Fibroblast of skin of right quadriceps (primary cell): ENCODE measurements at places on chromosomes 3 and 15.

DNA sequence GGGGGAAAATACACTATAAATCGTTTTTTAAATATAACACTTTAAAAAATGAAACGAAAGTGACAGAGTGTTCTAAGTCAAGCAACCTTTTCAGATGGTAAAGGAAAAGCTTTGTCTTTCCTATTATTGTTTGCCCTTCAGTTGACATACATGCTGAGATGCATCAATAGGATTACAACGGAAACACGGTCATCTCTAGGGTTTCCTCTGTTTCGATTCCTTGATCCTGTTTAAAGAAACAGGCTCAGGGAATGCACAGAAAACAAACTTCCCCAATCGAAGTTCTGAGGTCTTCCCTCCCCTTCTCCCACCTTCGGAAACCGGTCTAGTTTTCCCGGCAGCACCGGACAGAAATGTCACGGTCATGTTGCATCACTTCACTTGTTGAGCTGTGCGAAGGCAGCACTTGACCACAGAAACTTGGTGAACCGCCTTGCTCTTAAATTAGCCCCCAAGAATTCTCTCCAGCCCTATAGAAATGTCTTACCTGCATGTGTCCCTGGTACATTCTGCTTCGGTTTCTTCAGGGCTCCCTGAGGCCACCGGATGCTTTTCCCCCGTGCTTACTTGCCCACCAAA lies 556 bp downstream of the PEX5L start:
- DNase-seq = peak; percentile 0

GRCh38 chr3:127090218-127091160 lies 102.4 kb upstream of the PRR23E start:
- DNase-seq = no peak

- peak; percentile 39 for DNase-seq
Observed at GRCh38 chr3:98812851-98813374, 49.8 kb downstream of the ST3GAL6 start.

- no peak for DNase-seq
Observed at GRCh38 chr3:197430502-197430901, 125.3 kb downstream of the BDH1 start.

DNA sequence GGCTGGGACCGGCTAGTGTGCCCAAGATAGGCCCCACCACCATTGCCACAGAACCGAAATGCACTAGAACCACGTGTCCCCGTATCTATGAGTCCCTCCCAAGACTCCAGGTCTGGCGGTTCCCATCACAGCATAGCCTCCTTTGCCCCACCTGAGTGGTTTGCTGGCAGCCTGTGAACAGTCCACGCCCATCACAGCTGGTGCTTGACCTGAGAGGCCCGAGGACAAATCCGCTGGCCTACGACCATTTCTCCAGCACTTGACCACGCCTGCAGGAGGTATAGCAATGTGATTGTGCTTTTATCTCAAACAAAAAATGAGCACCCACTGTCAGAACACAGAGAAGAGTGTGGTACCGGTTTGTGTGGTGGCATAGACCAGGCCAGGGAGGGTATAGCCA lies 736.7 kb upstream of the GBE1 start:
- no peak for DNase-seq

- peak; percentile 64 for DNase-seq
Observed at GRCh38 chr3:181700168-181701087, 11.3 kb upstream of the SOX2 start.

- DNase-seq = peak; percentile 21
Observed at GRCh38 chr15:42059661-42060476, 34.5 kb downstream of the PLA2G4D start.

DNA sequence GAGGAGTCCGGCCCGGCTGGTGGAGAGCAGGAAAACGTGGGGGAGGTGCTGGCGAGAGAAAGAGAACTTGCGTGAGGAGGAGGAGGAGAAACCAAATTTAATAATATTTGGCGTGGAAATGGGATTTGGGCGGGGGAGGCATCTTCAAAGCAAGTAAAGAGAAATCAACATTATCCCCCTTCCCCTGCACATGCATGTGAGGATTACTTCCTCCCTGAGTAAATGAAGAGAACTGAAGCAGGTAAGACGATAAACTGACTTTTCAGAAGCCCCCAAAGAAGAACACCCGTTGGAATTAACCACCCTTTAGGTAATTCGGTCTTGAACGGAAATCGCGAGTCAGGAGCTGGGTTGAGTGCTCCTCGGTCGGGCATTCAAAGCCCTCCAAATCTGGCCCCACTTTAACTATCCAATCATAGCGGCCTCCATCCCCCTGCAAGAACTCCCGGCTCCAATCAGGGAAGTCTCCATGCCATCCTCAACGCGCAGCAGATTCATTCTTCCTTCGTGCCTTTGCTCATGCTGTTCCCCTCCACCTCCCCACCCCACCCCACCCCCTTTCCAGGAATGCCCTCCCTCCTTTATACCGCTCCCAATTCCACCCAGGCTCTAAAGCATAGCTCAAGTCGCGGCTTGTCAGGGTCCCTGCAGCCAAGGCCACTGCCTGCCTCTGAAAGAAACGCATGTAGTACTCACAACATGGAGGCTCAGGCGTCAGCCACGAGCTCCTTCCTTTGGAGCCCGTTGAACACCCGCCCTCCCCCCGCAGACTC lies 545 bp upstream of the RFX7 start:
- peak; percentile 89 for DNase-seq

DNA sequence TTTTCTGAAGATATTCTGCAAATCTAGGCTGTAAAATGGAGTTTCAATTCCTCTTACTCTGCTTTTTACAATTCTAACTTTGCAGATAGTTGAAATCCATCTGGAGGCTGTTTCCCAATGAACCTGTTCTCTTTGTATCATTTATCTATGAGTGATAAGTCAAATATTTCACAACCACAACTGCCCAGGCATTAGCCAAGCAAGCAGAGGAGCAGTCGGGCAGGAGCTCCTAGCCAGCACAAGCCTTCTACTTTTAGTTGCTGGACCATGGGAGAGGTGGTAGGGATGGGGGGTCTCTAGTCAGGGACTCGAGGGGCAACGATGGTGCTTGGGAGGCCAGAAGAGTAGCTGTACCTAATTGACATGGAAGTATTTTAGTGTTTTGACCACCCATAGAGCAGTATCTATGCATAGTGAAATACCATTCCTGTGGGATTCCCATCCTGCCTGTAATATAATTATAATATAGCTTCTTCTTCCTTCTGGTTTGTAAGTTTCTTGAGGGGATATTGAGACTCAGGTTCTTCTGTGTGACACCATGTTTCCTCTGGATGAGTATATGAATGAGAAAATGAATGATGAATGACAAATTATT lies 353.5 kb upstream of the IL12A start:
- DNase-seq = peak; percentile 29

DNA sequence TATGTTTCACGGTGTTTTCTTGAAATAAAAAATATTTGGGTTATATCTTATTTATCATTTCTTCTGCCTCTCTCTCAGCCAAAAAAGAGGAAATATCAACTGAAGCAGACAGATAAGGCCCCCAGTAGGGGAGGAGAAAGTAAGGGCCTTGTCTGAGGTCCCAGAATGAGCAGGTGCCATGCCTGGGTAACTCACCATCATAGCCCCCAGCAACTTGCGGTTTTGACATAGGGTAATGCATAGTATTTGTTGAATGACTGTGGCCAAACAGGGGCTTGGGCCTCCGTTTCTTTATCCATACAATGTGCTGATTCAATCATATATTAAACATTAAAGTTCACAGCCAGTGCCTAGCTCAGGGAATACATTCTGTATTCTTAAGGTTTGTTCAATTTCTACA lies 119.6 kb downstream of the ABI3BP start:
- DNase-seq = no peak

DNA sequence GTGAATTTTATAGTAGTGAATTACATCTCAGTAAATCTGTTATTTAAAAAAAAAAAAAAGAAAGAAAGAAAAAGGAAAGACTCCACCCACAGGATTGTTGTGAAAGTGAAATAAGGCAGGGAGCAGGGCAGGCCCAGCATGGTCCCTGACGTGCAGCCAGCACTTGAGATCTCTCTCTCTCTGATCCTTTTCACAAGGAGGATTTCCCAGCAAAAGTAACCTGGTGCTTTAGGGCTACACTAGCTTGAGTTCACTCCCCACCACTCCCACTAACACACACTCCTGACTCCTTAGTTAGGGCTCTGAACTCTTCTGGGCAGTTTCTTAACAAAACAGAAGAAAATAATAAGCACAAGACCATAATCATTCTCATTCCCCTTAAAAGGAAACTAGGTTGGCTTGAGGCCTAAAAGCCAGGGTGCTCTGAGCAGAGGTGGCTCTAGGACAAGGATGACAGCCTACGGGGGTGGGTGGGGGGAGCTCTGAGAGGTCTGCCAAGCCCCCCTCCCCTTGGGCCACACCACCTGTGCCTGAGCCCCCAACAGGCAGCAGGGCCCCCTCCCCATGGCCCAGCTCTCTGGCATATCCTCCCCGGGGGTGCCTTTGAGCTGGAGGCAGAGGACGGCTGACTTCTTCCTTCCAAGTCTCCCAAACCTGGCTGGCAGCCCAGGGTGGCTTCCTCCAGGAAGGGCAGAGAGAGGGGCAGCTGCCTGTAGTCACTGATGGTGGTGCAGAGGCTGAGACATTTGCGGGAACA lies 856 bp downstream of the TMEM40 start:
- DNase-seq = peak; percentile 48

- DNase-seq = no peak
Observed at GRCh38 chr15:74610302-74610951, 5.2 kb upstream of the CLK3 start.

DNA sequence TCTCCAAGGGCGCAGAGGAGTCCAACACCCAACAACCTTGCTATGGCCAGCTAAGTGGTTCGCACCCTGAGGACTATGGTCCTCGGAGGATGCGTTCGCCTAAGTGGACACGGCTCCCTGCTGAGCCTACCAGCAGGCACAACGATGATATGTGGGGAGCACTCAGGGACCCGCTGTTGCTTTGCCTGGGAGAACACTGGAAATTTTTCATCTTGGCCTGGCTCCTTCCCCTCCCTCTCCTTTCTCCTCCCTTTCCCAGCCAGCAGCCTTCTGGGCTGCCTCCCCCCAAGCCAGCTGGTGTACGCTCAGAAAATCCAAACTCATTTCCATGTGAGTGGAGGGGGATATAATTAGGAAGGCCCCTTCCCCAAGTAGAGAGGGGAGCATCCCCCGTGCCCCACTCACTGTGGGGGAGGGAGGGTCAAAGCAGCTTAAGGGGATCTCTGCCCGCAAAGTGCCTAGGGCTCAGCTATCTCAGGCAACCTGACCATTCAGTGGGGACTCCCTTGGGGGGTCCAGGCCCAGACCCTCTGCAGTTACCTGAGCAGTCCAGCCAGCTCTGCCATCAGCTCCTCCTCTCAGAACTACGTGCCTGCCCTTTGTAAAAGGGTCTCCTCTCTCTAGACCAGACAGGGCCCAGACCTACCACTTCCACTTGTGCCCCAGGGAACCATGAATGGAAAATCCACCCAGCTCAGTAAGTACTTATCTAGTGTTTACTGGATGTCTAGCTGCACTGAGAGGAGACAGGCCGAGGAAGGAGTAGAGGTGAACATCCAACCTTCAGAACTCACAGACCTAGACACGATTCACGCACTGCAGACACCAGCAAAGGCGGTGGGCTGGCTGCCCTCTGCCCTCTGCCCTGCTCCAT lies 742 bp upstream of the SEMA7A start:
- peak; percentile 25 for DNase-seq

DNA sequence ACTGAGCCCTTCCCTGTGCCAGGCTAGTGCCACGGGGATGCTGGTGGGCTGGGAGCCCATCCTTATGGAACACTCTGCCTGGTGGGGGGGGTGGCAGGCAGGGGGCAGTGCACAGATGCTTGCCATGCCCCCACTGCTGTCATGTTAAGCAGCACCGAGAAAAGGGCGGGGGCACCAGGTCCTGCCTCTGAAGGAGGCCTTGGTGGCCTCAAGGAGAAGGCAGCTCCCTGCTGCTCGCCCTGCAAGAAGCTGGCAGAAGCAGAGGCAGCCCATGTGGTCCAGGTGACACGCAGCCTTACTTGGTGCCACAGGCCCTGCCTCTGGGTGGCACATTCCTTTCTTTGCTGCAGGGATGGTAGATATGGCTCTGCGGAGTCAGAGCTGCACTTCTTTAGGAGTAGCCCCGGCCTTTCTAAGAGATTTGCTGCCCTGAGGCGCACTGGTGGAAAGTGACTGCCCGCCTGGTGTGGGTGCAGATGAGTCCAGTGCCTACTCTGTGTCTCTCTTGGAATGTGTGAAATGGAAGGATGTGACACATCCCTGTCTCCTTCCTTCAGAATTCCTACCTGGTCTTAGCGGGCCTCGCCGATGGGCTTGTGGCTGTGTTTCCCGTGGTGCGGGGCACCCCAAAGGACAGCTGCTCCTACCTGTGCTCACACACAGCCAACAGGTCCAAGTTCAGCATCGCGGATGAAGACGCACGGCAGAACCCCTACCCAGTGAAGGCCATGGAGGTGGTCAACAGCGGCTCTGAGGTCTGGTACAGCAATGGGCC lies 145.8 kb downstream of the LRRK1 start:
- no peak for DNase-seq

- DNase-seq = no peak
Observed at GRCh38 chr3:123082370-123083065, 15.7 kb downstream of the PDIA5 start.

DNA sequence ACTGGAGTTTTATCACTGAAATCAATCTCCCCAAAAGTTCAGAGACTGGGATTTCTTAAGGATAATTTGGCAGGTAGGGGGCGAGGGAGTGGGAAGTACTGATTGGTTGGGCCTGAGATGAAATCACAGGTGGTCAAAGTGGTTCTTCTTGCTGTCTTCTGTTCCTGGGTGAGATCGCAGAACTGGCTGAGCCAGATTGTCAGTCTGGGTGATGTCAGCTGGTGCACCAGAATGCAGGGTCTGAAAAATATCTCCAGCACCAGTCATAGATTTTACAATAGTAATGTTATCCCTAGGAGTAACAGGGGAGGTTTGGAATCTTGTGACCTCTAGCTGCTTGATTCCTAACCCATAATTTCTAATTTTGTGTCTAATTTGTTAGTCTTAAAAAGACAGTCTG lies 86.7 kb upstream of the SLC25A36 start:
- DNase-seq = no peak

DNA sequence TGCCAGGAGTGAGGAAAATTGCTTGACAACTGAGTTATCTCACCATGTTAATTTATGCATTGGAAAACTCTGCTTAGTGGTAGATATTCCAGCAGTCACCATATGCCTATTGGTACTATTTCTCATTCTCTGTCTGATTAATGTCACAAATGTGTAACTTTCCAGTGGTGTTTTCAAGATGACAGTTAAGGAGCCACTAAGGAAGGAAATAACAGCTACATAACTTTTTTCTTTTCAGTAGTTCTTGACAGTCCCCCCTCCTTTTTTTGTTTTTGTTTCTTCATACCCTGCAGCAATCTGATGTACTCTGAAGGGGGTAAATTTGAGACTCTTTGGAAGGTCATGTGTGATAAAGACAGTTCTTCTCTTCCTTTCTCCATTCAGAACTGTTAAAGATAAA lies 13.1 kb downstream of the RASA2 start:
- DNase-seq = no peak

DNA sequence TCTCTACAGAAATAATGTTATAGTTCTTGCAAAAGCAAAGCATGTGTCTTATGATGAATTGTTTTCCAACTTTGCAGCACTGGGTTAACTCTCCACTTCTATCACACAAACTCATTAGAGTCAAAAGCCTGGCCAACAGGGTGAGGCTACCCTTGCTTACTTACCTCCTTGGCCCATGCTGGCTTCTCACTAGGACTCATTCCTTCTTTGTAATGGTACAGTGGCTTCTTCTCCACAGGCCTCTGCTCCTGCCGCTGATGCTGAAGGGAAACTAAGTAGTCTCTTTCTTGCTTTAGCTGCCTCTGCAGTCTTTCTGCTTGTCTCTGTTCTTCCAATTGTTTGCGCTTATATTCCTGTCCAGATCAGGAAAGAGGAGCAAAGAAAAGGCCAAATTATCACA lies 111.5 kb upstream of the SLC2A2 start:
- no peak for DNase-seq

- DNase-seq = no peak
Observed at GRCh38 chr15:29437888-29438702, 168.5 kb upstream of the NSMCE3 start.

GRCh38 chr15:81293728-81294515 lies 30.0 kb downstream of the STARD5 start:
- DNase-seq = no peak
